ENCODE measurements at places on chromosomes 12 and 14.

GRCh38 chr12:114976959-114977358, 293.0 kb upstream of the TBX3 start:
- DNase-seq, result peak; percentile 81

- no peak for DNase-seq
These were observed 368.8 kb downstream of the SYT1 start for GRCh38 chr12:79233341-79233781.

DNA sequence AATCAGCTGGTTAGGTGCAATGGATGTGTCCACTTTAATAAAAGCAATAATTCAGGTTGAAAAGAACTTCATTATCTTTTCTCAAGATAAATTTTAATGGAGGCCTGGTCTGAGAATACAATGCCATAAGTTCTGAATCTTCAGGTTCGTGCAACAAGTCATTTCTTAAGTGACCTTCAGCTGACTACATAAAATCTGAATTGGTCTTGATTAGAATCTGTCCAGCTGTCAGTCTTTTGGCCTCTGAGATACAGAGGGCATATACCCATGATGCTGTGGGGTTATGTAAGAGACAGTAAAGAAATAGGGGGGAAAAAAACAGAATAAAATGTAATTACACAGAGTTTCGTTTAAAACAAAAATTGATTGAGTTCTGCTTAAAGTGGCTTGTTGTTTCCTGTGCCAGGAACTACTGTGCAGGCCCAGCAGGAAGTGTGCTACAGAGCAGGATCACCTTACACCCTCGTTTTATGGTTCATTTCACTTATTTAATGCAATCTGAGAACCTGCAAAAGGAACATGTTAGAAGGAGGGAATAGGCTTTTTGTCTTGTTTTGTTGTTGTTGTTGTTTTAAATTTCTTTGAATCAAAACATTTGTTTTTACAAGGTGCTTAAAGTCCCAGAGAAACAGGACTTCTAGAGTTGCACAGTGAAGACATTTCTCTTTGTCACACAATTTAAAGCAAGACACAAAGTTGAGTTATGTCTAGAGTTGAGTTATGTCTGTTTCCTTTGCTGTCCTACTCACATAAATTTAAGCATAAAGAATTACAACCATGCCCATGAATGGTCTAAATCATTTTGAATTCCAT, 64.2 kb downstream of the LGR5 start:
- DNase-seq, result no peak

DNA sequence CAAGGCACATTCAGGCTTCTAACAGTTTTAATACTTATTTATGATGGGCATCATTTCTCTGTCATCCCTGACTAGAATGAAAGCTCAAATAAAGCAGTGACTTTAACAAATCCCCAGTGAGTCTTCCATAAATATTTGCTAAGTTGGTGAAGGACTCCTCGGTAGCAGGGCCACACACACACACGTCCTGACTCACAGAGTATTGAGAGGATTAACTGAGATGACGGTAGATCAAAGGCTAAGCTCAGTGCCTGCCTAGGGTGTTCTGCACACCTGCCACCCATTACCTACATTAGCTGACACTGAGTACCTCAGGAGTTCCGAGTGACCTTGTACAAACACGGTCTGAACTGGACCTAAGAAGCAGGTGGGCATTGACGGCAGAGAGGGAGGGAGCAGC, 197.3 kb upstream of the SFSWAP start:
- DNase-seq, result no peak

DNA sequence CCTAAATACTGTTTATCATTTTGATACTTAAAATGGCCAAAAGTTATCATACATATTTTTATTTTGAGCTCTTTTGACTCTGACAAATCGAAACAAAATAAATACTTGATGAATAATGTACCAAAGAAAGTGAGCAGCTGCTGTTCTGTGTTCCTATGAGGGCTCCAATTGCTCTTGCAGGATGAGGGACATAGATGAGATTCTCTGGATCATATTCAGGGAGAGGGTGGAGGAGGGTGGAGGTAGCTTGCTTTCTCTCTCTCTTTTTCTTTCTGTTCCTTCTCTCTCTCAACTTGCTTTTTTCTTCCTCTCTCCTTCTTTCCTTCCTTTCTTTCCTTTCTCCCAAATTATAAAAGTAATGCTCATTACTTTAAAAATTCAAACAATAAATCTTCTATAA, 8.9 kb upstream of the MYH7 start:
- DNase-seq, result no peak

GRCh38 chr12:52390739-52391617, 5.5 kb upstream of the KRT84 start:
- DNase-seq, result peak; percentile 43

GRCh38 chr14:73712540-73713180, 1.5 kb downstream of the PNMA1 start:
- DNase-seq, result no peak

DNA sequence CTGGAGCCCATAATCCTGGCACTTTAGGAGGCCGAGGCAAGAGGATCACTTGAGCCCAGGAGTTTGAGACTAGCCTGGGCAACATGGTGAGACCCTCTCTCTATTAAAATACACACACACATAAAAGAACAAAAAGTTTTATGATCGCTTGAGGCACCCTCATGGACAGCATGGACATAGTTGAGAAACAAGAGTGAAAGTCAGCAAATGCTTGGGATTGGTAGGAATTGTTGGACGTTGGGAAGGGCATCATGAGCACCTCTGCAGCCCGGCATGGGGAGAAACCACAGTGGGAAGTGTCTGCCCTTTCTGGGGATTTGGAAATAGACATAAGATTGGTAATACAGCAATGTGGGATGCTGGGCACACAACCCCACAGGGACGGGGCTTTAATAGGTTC, 231.9 kb upstream of the FOXN3 start:
- DNase-seq, result no peak

GRCh38 chr14:99931308-99931707, 133.9 kb upstream of the EVL start:
- no peak for DNase-seq

- DNase-seq, result no peak
These were observed 74.9 kb downstream of the VWF start for GRCh38 chr12:6049587-6049986.

GRCh38 chr12:39012870-39013269, 107.5 kb upstream of the CPNE8 start:
- DNase-seq, result no peak

- no peak for DNase-seq
These were observed 375.5 kb downstream of the RAD51B start for GRCh38 chr14:68195126-68195525.

DNA sequence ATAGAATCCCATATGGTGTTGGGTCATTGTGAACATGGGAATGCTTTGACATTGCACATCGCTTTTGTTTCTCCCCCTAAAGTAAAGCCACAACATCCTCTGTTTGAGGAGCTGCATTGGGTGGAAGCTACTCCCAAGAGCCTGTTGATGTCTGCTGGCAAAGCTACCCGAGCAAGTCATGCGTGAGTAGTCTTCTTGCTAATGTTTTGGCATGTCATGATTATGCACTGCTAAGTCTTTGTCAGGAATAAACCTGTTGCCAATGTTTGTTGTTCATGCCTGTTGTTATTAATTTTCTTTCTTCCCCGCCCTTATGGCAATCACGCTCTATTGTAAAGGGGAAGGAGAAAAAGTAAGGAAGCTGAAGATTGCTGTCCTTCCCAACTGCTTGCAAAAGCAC, 97.3 kb downstream of the EXOC5 start:
- no peak for DNase-seq

- no peak for DNase-seq
These were observed 44.1 kb downstream of the VWF start for GRCh38 chr12:6080149-6081045.

- DNase-seq, result no peak
These were observed 466.6 kb downstream of the EGLN3 start for GRCh38 chr14:33484264-33484663.

DNA sequence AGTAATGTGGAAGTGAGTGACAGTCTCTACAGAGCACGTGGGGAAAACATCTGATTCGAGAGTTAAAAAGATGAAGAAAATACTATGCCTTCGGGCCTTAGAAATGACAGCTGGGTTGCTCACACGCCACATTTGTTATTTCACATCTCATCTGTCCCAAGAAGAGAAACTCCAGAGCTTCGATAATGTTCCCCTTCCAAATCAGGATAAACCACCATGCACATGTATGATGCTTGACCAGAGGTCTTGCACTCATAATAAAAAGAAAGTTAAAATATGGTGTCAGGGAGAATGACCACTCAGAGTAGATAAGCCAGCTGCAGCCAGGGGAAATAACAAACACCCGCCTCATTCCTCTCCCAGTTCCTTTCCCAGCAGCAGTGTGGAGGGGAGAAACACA, 34.6 kb downstream of the NIN start:
- no peak for DNase-seq

DNA sequence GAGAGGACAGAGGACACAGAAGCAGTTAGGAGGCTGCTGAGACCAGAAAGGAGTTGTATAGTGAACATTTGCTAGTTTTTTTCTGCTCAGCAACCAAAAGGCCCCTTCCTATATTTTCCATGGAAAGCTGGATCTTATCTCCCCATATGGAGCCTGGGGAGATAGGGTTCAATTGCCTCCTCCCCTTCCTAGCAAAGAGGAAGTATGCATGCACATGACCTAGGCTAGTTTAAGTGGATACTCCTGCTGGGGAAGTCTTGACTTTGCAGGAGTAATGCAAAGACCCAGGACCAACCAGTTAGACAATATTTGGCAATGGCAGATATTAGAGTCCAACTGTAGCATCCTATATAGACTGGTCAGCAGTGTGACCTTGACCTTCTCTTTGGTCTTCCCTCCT, 15.1 kb downstream of the CHD8 start:
- no peak for DNase-seq
